ENCODE measurements at places on chromosomes 3 and 15.
A peak's percentile ranks its signal among the peaks of the same experiment; 100 is the strongest.

- DNase-seq = no peak
Observed at GRCh38 chr3:48410205-48411040, 19.5 kb downstream of the PLXNB1 start.

GRCh38 chr15:89358435-89358754, 23.8 kb upstream of the POLG start:
- no peak for DNase-seq

DNA sequence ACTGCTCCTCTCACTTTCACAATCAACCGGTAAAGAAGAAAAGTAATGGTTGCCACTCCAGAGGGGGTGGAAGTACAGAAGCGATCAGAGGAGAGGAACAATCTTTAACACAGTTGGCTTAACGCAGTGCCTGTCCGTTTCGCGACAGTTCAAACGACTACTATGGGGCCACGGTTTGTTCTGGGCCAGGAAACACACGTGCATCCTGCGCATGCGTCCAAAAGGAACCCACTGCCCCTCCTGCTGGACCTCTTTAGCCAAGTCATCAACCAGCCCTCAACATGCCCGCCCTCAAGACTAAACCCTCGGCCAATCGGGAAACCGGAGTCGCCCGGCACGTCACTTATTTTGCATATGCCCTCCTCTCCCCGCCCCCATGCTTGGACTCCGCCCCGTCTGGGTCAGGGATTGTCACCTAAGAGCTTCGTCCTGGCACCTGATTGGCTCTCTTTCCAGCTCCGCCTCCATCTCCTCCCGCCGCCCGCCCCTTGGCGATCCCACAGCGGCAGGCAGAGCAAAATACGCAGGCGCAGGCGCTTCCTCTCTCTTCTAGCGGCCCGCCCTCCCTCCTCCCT, 345 bp upstream of the CDV3 start:
- no peak for DNase-seq

DNA sequence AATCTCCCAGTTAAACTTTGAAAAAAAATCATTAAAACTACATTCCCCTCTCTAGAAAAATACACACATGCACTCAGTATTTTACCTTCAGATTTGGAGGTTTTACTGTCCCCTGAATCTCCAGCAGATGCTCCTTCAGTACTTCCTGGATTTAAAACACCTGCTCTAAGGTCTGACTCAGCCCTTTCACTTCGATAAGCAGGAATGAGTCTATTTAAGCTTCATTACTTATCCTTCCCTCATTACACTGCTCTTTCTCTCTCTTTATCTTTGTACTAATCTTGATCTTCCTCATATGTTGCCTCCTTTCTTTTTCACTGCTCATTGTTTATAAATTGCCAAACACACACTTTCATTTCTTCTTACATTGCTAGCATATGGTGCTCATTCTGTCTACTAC, 443.9 kb downstream of the DIPK2A start:
- no peak for DNase-seq

- DNase-seq = no peak
Observed at GRCh38 chr3:155872904-155873646, 2.6 kb downstream of the GMPS start.

DNA sequence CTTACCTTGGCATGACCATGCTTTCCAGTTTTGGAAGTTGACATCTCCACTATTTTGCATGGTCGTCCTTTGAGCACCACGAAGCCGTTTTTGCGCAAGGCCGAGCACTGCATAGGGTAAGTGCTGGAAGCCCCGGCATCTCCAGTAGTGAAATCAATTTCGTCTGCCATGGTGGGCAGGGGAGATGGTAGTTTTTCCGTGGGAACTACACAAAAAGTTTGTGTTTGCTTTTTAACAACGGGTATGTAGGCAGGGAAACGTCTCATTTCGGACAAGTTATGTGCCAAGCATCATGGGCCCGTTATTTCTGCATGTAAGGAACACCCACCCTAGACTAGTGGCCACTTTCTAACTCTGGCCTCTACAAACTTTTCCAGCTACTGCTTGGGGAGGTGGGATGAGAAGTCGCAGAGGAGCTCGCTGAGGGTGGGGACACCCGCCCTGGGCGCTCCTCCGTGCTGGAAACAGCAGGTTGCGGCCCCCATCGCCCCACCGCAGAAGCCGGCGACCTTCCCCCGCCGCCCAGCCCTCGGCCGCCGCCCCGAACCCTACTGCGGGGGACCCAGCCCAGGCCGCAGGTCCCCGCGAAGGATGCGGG, 701 bp downstream of the EIF5A2 start:
- DNase-seq = no peak

GRCh38 chr3:56799251-56799882, 2.4 kb downstream of the ARHGEF3 start:
- peak; percentile 67 for DNase-seq

DNA sequence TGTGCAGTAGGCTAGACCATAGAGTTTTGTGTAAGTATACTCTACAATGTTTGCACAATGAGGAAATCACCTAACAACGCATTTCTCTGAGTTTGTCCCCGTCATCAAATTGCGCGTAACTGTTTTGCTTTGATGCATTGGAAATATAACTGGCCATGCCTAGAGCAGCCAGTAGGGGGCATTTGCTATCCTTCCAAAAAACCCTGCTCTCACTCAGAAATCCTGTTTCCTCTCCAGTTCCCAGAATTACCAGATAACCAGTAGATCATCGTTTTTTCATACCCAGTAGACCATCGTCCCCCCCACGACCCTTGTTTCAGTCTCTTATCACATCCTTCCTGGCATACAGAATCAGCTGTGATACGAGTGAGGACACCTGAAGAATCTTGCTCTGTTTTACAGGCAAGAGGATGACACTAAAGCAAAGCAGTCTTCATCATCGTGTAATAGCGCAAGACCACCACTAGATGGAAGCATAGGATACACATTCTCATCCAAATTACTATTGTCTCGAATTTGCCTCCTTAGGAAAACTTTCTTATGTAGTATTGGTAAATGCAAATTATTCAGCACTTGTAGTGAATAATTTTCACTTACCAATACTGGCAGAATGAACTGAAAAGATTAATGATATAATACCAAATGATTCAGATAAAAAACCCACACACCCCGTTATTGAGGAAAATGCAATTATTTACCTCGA, 4.4 kb upstream of the GABRR3 start:
- peak; percentile 87 for DNase-seq

GRCh38 chr15:58793862-58794261, 22.8 kb downstream of the MINDY2 start:
- no peak for DNase-seq

GRCh38 chr15:44158111-44158510, 37.0 kb downstream of the FRMD5 start:
- DNase-seq = no peak

GRCh38 chr3:54034971-54035370, 87.4 kb upstream of the CACNA2D3 start:
- DNase-seq = no peak

DNA sequence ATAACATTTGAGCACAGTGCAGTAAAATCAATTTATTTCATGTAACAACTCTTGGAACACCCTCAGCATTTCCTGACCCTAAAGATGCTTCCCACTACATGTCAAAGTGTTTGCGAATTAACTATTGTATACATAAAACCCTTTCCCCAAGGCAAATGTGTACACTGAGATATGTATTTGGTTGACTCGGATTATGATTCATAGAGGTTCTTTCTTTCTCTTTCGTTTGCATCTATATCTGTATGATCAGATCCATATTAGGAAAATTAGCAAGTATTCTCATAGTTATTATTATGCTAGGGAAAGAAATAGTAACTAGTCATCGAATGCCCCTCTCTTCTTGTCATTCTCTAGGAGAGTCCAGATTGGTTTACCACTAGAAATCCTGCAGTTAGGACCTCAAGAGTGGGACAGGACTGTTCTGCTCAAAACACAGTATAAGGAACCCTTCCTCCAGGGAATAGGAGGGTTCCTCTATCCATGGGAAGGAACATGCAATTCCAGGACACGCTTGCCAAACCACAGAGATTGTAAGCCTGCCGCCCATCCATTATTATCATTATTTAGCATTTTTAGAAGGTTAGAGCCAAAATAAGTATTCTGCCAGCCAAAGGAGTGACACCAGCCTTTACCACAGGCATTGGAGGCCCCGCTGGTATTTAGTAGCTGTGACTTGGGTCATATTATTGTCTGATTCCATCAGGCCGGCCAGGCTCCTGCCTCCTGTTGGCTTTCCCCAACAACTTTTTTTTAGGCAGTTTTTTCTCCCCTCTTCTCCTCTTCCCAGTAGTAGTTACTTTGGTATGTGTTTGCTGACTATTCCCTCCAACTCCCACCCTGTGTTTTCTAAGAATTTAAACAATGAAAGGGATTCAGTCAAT, 100.7 kb downstream of the GALK2 start:
- no peak for DNase-seq

- no peak for DNase-seq
Observed at GRCh38 chr15:43410572-43411214, 39.8 kb downstream of the TUBGCP4 start.

DNA sequence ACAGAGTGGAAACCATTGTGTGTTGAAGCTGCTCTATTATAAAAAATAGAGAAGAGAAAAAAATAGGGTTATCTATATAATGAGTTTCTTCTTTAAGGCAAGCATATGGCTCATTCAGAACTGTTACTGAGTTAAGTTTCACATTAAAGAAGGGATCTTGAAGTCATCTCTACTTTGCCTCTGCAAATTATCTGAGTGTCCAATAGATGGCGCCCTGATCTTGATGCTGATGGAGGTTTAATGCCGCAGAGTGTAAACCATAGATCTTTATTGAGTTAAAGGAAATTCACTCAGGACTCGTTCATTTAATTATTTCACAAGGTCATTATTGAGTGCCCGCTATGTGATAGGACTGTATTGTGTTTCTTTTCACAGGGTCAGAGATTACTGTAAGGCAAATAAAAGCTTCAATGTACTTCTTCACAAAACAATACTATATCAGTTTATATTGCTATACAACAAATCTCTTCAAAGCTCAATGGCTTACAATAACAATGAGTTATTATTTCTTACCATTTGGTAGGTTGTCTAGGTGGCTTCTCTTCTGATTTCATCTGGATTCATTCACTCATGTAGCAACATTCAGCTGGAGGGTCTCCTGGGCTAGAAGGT, 171.4 kb downstream of the NSUN3 start:
- DNase-seq = no peak

DNA sequence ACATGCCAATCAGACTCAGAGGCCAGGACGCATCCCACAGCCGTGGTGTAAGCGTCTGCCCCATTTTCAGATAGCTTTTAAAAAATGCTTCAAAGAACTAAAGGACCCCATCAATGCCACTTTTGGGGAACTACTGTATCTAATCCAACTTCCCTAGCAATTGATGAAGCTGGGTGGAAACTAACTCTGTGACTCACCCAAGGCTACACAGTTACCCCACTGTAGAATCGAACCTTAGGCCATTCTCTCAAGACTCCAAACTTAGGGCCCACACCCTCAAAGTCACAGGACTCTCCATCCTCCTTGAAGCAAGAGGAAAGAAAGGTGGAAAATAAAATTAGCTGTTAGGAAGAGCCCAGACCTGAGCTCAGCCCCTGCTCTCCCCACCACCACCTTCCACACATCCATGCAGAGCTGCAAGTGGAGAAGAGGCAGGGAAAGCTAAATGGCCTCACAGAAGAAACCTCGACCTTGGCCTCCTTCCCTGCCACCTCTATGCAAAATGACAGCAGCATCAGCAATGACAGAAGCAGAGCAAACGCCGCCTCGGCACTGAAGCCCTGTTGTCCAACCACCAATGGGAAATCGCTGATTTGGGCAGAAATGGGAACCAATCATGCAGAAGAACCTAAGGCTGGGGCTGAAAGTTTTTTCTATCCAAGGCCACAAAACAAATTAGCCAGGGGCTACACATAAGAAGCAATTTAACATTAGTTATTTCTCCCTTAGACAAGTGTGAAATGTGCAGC, 22.2 kb downstream of the ANP32A start:
- DNase-seq = no peak

DNA sequence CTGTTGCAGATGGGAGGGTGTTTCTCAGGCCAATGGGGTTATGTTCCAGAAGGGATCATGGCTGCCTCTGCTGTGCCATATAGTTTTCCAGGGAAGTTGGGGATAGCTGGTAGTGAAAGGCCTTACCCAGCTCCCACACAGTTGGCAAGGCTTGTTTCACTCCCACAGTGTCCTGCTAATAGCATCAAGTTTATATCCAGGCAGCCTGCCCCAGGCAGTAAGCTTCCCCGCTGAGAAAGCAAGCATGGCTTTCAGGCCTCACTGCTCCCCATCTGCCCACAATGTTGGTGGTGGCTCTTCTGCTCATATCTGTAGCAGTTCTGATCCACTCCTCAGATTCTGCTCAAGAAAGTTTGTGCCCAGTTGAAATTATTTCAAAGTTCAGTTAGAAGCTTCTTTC, 50.9 kb upstream of the DCBLD2 start:
- no peak for DNase-seq

DNA sequence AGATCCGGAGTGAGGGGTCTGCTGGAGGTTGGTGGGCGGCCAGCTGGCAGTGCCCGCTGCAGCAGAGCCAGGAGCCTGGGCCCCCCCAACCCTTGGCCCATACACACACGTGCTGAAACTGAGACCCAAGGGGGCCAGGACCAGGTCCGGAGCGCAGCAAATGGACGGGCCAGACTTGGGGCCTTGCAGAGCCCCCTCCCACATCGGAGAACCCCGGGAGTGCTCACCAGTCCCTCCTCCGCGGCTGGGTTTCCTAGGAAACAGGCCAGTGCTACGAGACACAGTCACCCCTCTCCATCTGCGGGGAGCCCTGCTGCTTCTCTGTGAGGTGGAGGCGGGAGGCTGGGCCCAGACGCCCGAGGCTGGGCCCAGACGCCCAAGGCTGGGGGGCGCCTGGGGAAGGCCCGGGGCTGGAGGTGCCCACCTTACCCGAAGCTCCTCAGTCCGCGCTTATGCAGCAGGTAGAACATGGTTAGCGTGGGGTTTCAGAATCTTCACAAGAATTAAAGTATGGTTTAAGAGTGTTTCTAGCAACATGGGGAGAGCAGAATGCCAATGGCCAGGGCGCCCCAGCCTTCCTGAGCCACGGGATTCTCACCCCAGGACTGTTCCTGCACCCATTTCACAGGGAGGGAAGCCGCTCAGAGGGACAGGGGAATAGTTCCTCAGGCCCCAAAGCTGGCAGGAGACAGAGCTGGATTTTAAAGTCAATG, 135.0 kb upstream of the PRR20G start:
- no peak for DNase-seq

DNA sequence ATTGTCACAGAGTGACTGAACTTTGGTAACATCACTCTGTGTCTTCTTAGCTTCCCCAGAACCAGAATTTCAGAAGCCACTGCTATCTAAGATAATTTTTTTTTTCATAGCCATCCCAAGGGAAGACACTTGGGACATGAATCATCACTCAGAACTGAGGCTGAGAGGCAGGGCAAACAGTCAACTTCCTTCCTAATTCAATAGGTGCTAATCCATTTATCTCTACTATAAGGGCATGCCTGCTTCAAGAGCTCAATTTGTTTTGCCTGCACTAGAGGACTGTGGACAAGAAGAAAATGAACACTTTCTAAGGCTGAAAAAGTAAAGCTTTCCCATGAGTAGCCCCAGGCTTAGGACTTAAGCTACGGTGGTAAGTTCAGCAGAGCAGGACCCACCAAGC, 56.7 kb upstream of the MYRIP start:
- DNase-seq = no peak

DNA sequence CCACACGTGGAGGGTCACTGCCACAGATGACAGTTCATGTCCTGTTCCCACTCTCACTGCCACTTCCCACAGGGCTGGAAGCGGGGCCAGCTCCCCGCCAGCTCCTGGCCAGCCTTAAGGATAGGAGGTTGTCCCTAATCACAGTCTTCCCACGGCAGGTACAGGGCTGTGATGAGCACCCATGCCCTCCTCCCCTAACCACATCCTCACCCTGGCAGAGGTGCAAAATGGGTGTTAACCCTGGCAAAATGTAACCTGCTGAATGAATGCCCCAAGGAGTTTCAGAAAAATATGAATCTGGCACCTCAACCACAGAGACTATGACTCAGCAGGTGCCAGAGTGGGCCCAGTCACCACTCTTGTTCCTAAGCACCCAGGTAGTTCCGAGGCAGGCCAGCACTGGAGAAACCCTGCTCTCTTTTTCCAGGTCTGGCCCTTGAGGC, 185.1 kb upstream of the TPM1 start:
- no peak for DNase-seq

All from NCI-H1694 (cell line).